ENCODE measurements at places on chromosomes 6 and 20.

- DNase-seq = no peak
Measured at GRCh38 chr20:58959652-58960051, 21.4 kb upstream of the NELFCD start.

DNA sequence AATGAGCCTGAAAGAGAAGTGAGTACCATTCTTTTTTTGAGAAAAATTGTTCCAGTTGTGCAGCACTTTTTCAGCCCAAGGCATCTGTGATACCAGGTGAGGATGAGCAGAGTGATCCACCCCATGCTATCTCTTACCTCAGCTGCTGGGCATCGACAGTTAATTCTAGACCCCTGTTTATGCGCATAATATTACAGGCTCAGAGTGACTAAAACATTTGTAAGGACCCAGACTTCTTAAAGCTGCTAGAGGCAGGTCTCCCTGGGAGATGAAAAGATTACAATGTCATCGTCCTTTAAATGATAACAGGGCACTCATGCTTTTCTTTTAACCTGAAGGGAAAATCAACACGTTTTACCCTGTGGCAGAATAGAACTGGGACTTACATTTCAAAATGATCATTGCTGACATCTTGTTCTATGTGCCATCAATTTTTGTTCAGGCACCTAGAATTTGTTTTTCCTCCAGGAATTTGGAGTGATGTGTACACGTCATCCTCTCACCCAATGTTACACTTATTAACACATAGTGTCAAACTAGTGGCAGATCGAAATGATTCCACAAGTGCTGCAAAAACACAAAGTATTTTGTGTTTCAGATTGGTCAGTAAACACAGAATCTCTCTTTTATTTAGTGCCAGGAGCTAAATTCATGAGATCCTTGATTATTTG lies 684.6 kb downstream of the UTRN start:
- no peak for DNase-seq

- DNase-seq = no peak
Measured at GRCh38 chr6:120202878-120203277, 853.3 kb upstream of the MAN1A1 start.

DNA sequence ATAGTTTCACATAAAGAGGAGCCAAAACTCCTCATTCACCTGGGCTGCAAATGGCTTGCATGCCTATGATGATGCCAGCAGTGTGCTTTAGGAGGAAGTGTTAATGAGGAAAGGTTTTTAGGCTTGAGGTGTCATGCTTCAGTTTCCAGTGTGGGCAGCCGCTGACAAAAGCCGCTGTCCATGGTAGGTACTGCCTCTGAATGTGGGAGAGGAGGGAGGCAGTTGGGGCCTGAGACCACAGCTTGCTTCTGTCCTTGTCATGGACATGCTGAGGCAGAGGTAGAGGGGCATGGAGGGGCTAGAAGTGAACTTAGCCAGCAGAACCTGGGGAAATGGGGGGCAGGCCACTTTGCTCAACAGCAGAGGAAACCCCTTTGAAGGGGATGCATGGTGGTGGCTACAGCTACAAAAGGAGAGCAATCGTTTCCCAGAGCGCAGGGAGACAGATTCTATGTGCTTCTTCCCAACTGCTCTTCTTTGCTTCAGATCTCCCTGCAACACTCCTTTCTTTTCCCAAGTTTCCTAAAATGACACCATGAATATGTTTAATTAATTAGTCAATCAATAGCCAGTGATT lies 372.1 kb upstream of the CNR1 start:
- DNase-seq = no peak

DNA sequence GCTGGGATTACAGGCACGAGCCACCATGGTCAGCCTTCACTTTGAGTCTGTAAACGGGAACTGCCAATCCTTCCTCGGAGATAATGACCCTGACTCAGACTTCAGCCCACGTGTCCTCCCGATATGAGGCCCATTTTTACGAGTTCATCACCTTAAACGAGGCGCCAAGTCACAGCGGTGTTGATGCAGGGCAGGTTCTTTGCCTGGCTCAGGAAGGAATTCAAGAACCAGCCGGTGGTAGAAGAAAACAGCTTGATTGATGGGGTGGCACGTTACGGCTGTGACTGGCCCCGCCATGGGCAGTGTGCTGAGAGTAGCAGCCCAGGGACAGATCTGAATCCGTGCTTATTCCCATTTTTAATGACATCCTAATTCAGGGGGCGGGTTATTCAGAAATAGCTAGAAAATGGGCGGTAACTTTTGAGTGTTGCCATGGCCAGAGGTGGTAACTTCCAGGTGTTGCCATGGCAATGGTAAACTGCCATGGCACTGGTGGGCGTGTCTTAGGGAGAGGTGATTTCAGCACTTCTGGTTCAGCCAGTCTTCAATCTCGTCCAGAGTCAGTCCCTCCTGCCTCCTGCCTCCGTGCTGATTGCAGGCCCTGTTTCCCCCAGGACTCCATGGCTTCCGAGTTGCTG lies 9.1 kb upstream of the MAP1LC3A start:
- DNase-seq = no peak

GRCh38 chr6:104860221-104860620 lies 502 bp upstream of the HACE1 start:
- DNase-seq = no peak

GRCh38 chr20:41329435-41330342 lies 10.9 kb upstream of the LPIN3 start:
- peak; percentile 56 for DNase-seq

DNA sequence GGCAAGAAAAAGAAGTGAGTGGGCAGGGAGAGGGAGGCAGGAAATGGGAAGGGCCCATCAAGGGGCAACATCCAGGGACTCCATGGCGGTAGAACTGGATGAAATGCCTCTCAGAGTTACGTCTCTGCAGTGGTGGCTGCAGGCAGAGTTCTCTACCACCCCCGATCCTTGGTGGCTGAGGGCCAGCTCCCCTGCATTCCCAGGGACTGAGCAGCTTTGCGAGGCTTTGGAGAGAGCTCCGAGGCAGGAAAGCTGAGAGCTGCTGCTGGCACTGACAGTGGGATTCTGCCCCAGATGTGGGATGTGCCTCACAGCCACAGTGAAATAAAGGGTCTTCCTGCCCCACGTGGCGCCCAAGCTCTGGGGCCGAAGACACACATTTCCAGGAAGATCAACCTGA lies 236.6 kb downstream of the SLC24A3 start:
- DNase-seq = no peak

- DNase-seq = no peak
Measured at GRCh38 chr20:58693226-58694006, 816 bp downstream of the NPEPL1 start.

GRCh38 chr6:149483334-149483725 lies 1.5 kb downstream of the ZC3H12D start:
- no peak for DNase-seq

DNA sequence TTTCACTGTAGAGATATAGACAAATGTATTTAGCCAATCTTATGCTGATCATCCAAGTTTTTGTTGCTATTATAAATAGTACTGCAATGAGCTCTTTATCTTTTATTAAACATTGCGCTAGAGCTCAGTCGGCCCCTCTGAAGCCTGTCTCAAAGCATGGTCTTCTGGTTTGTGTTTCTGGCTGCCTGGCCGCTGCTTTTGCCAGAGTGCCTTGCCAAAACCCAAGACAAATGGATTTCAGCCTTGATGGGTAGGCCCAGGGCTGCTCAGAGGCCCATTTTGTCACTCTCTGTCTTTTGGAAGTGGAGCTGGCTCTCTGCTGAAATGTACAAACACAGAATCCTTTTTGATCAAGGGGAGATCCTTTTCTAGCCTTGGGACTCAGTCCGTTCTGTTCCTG lies 102.9 kb upstream of the KCNG1 start:
- DNase-seq = no peak
